Esophagus squamous epithelium (tissue), 5 donors: ENCODE measurements at places on chromosomes 7 and 10.

- no peaks in the 10 kb centered on the region for H3K36me3 ChIP-seq
- peaks cover 42% of the 10 kb centered on the region for H3K4me1 ChIP-seq
- peak overlapping the region; percentile 6 for H3K4me3 ChIP-seq
- H3K27ac ChIP-seq: peak overlapping the region; percentile 72
Observed at GRCh38 chr7:135980665-135981180, 3.6 kb upstream of the MTPN start.

GRCh38 chr10:86703176-86703575 lies 34.9 kb downstream of the LDB3 start:
- H3K4me1 ChIP-seq: no peaks in the 10 kb centered on the region
- no peaks in the 10 kb centered on the region for H3K36me3 ChIP-seq
- DNase-seq: no peak
- no peak overlapping the region for H3K4me3 ChIP-seq
- H3K27ac ChIP-seq: no peak overlapping the region

DNA sequence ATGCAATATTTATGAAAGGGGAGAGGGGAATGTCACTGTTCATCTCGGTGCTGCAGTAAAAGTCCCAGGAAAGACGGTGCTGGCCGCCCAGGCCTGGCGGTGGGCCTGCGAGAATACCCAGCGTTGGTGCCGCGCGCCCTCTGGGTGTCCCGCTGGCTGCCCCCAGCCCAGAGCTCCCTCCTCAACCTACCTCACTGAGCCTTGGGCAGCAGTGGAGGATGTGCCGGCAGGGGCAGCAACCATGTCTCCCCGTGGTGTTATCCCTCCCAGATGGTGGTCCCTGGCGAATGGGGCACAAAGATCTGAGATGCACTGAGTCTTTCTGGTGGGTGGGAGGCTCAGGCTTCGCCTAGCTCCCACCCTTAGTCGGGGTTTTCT lies 9.5 kb upstream of the TLX1 start:
- DNase-seq: no peak
- H3K4me1 ChIP-seq: peaks cover 20% of the 10 kb centered on the region
- peaks cover 96% of the 10 kb centered on the region for H3K27me3 ChIP-seq
- no peaks in the 10 kb centered on the region for H3K36me3 ChIP-seq

GRCh38 chr10:58282615-58283014 lies 13.7 kb downstream of the CISD1 start:
- no peaks in the 10 kb centered on the region for H3K36me3 ChIP-seq
- H3K4me3 ChIP-seq: no peak overlapping the region
- peaks cover 32% of the 10 kb centered on the region for H3K4me1 ChIP-seq

- peaks cover 28% of the 10 kb centered on the region for H3K27me3 ChIP-seq
- no peak for DNase-seq
- no peak overlapping the region for H3K27ac ChIP-seq
- no peaks in the 10 kb centered on the region for H3K36me3 ChIP-seq
- no peak overlapping the region for H3K4me3 ChIP-seq
- no peaks in the 10 kb centered on the region for H3K4me1 ChIP-seq
Observed at GRCh38 chr10:8321990-8322389, 267.5 kb downstream of the GATA3 start.

GRCh38 chr10:96740141-96740540 lies 19.8 kb upstream of the PIK3AP1 start:
- no peak for DNase-seq
- no peaks in the 10 kb centered on the region for H3K36me3 ChIP-seq
- no peaks in the 10 kb centered on the region for H3K4me1 ChIP-seq
- no peak overlapping the region for H3K4me3 ChIP-seq
- peak overlapping the region; percentile 29 for H3K27ac ChIP-seq
- H3K27me3 ChIP-seq: no peaks in the 10 kb centered on the region

- no peak overlapping the region for H3K4me3 ChIP-seq
- no peaks in the 10 kb centered on the region for H3K36me3 ChIP-seq
- H3K4me1 ChIP-seq: peaks cover 5% of the 10 kb centered on the region
- H3K27me3 ChIP-seq: peaks cover 10% of the 10 kb centered on the region
- no peak overlapping the region for H3K27ac ChIP-seq
Observed at GRCh38 chr7:1219498-1219897, 13.2 kb upstream of the UNCX start.

GRCh38 chr7:29557954-29558353 lies 5.7 kb upstream of the PRR15 start:
- H3K4me1 ChIP-seq: no peaks in the 10 kb centered on the region
- no peaks in the 10 kb centered on the region for H3K36me3 ChIP-seq
- H3K27me3 ChIP-seq: no peaks in the 10 kb centered on the region

GRCh38 chr7:53350241-53350640 lies 314.8 kb downstream of the POM121L12 start:
- no peaks in the 10 kb centered on the region for H3K27me3 ChIP-seq
- DNase-seq: no peak
- no peaks in the 10 kb centered on the region for H3K36me3 ChIP-seq
- H3K4me3 ChIP-seq: no peak overlapping the region
- H3K4me1 ChIP-seq: no peaks in the 10 kb centered on the region
- no peak overlapping the region for H3K27ac ChIP-seq

GRCh38 chr7:101669307-101669706 lies 40.2 kb upstream of the MYL10 start:
- no peaks in the 10 kb centered on the region for H3K36me3 ChIP-seq
- H3K27me3 ChIP-seq: no peaks in the 10 kb centered on the region
- no peak overlapping the region for H3K27ac ChIP-seq
- DNase-seq: no peak
- no peak overlapping the region for H3K4me3 ChIP-seq

DNA sequence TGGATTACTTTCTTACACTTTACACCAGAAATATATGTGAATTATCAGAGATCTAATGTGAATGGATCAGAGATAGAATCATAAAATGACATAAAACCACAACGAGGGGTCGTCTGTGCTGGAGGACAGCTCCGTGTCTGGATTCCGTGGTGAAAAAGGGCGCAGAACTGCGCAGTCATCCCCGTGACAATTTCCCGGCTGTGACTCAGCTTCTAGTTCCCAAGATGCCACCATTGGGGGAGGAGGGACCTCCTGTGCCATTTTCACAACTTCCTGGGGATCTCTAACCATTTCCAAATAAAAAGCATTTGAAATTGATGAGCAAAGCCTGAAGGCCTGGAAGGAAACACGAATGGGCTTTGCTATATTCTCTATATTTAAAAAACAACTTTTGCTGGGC lies 72.1 kb downstream of the PDGFA start:
- H3K4me3 ChIP-seq: no peak overlapping the region
- no peaks in the 10 kb centered on the region for H3K36me3 ChIP-seq
- no peak overlapping the region for H3K27ac ChIP-seq
- H3K4me1 ChIP-seq: no peaks in the 10 kb centered on the region
- no peak for DNase-seq
- no peaks in the 10 kb centered on the region for H3K27me3 ChIP-seq

DNA sequence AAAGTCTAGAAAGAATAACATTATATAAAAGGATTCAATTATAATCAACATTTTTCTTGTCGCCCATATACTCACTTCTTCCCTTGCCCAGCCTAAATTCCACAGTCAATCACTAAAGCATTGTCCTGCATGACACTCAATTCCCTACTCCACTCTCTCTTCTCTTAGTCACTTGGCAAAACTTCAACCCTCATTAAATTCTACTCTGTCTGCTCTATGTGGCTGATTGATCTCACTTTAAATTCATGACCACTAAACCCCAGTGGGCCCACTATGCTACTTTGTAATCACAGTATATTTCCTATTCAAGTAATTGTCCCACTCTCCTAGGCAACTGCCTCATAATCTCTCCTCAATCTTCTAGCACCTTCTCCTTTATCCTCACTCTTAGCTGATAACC lies 54.1 kb downstream of the MTERF1 start:
- no peak overlapping the region for H3K27ac ChIP-seq
- peaks cover 20% of the 10 kb centered on the region for H3K4me1 ChIP-seq
- no peaks in the 10 kb centered on the region for H3K36me3 ChIP-seq
- no peak for DNase-seq
- no peaks in the 10 kb centered on the region for H3K27me3 ChIP-seq
- H3K4me3 ChIP-seq: no peak overlapping the region

- no peak overlapping the region for H3K27ac ChIP-seq
- H3K4me1 ChIP-seq: no peaks in the 10 kb centered on the region
- no peak overlapping the region for H3K4me3 ChIP-seq
- no peak for DNase-seq
- no peaks in the 10 kb centered on the region for H3K27me3 ChIP-seq
Observed at GRCh38 chr7:129210989-129211312, 13.9 kb upstream of the AHCYL2 start.

- H3K27me3 ChIP-seq: no peaks in the 10 kb centered on the region
- H3K27ac ChIP-seq: no peak overlapping the region
- no peak overlapping the region for H3K4me3 ChIP-seq
- H3K4me1 ChIP-seq: no peaks in the 10 kb centered on the region
- DNase-seq: no peak
- H3K36me3 ChIP-seq: no peaks in the 10 kb centered on the region
Observed at GRCh38 chr10:133484818-133485217, 31.1 kb downstream of the SCART1 start.

- peaks cover 33% of the 10 kb centered on the region for H3K36me3 ChIP-seq
- DNase-seq: no peak
- no peaks in the 10 kb centered on the region for H3K27me3 ChIP-seq
- peak overlapping the region; percentile 66 for H3K27ac ChIP-seq
- no peaks in the 10 kb centered on the region for H3K4me1 ChIP-seq
Observed at GRCh38 chr7:111987115-111987826, 218.9 kb downstream of the DOCK4 start.
